ENCODE measurements at places on chromosomes 2 and 18.

DNA sequence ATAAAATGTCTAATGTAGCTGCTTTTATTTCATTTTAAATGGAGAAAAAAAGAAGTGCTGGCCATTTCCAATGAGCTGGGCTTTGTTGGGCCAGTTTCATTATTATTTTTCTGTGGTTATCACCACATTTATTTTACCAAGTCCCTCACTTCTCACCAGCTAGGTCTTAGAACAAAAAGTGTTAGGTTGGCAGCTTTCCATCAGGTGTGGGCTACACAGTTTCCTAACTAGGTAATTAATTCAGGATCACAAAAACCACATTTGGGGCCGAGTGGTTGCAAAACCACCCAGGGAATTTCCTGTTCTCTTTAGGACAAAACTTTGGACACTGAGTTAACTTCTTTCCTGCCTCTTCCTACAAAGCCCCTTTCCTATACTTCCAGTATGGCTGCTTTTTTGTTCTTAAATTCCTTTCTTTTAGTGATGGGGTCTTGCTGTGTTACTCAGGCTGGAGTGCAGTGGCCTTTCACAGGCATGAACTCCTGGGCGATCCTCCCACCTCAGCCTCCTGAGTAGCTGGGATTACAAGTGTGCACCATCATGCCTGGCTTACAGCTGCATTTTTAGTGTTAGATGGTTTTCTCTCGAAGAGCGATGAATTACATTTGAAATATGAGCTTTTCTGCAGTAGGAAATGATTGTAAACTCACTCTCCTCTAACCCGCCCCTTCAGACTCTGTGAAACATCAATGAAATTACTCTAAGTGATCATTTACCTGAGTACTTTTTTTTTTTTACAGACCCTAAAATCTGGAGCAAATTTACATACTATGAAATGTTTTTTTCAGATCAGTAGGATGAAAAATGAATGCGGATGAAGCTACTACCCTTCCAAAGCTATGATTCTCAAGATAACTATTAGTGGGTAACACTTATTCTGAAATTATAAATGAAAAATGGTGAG, 2.6 kb upstream of the ZFP36L2 start:
- DNase-seq: peak; percentile 73

- no peak for DNase-seq
Observed at GRCh38 chr18:71136487-71136886, 847.6 kb downstream of the SOCS6 start.

DNA sequence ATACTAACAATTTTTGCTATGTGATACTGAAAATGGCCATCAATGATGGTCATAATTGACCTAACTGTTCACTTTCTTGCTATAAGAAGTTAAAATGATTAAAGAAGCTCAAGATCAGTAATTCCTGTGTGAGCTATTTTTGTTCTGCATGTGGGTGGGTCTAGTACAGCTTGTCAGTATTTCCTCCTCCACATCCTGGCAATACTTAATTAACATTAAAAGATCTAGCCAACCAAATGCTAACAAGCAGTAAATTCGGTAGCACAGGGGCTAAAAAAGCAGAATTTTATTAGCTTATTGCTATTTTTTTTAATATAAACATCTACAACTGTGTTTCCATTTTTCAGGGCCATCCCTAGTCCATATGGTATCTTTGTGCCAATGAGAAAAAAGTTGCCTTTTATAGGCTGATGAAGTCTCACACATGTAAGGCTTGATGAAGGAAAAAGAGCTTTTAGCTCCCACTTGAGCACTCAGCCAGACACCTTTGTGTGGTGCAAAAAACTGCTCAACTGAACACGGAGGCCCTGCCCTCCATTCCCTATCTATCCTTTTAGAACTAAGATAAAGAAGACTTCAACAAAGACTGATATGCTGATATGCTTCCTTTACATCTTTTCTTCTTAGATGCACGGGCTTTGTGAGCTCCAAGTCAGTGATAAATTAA, 4.9 kb upstream of the PNO1 start:
- no peak for DNase-seq

- peak; percentile 82 for DNase-seq
Observed at GRCh38 chr2:177265824-177266817, 1.6 kb upstream of the NFE2L2 start.

- peak; percentile 76 for DNase-seq
Observed at GRCh38 chr18:2948038-2948437, 64.9 kb downstream of the LPIN2 start.

DNA sequence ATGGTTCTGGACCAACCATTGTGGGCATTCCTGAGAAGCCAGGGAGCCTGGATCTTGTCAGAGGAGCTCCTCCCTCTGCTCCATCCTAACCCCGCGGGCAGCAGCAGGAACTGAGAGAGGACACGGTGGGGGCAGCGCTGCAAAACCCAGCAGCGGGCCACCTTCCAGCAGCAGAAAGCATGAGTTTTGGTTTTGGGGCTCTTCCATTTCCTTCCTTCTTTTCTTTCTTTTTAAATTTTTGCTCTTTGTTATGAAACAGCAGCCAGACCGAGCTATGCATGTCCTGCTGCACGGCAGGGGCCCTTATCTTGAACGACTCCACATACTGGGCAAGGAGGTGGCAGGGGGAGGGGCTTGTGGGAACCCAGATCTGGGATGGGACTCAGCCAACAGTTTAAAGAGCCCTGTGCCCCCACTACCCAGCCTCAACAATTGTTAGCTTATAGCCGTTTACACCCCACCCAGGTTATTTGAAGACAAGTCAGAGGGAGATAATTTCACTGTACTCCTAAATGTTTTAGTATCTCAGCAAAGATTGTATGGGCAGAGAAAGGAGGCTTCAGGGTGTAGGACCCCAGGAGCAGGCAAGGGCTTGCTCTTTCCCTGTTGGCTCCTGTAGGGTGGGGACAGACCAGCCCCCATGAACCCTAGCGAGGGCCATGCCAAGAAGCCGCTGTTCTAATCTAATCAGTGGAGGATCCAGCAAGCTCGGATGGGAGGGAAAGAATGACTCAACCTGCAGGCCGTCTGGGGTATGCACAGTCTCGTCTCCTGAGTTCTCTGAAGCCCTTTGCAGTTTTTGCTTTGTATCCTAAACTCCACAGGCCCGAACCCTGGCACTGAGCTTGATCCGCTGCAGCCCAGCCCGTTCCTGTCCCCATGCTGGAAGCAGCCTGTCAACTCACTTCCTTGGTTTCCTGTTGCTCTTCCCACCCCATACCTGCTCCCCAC, 75.3 kb downstream of the LRRFIP1 start:
- DNase-seq: peak; percentile 74

DNA sequence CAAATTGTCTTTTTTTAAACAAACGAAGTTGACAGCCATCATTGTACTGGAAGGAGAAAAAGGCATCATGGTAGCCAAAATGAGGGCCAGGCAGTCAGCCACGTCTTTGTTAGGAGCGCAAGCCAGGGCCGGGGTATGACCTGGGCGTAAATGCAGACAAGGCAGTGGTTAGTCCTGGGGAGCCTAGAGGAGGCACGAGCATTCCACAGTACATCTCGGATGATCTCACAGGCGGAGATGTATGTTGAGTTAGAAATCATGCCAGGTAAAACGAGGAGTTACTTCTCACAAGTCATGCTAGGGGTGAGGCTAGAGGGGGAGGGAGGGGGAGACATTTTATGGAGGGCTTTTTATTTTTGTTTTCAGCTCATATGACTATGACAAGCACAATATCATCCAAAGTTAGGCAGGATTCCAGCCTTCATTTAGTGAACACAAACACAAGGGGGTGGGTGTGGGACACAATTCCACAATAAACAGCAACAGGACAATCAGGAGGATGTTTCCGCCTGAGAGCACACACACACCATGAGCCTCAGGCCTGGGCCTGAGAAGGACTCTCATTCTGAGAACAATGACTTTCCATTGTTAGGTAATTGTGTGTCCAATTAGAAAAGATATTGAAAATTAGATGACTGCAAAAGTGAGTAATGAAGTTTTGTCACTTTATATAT, 64.4 kb upstream of the PGAP1 start:
- no peak for DNase-seq

Data from erythroblast (primary cell).